B cell (primary cell): ENCODE measurements at places on chromosomes 1 and 21.

DNA sequence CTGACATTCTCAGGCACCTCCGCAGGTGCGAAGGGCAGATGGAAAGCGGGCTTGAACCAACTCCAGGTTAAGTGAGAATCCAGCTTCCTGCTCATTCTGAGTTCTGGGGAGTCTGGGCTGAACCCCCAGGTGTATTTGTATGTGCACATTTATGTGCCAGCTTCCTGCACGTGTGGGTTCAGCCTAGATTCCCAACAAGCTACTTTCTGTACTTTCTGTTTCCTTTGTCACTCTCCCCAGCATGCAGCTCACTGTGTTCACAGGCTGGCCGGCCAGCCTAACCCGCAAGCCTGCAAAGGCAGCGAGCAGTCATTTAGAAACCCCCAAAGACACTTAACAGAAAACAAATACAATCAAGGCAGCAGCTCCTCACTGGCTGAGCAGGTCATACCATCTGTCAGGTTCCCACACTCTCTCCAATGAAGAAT lies 1.3 kb upstream of the IL19 start:
- peak; percentile 42 for DNase-seq

GRCh38 chr1:162310337-162310736 lies 66.3 kb downstream of the SPATA46 start:
- no peak for DNase-seq

GRCh38 chr21:41808094-41808493 lies 41.2 kb upstream of the RIPK4 start:
- DNase-seq = no peak

DNA sequence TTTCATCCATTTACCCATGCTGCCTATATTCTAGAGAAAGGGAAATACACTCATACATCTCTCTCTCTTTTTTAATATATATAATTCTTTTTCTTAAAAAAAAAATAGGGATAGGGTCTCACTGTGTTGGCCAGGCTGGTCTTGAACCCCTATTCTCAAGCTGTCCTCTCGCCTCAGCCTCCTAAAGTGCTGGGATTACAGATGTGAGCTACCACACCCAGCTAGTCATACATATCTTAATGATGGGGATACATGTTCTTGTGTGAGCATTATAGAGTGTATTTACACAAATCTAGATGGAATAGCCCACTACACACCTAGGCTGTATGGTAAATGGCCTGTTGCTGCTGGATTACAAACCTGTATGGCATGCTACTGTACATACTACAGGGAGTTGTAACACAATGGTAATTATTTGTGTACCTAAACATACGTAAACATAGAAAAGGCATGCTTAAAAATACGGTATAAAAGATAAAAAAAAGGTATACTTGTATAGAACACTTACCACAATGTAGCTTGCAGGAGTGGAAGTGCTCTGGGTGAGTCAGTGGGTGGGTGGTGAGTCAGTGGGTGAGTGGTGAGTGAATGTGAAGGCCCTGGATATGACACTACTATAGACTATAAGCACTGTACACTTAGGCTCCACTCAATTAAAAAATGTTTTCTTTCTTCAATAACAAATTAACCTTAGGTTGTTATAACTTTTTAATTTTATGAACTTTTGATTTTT lies 72.9 kb downstream of the IVNS1ABP start:
- DNase-seq = no peak

- no peak for DNase-seq
These were observed 17.6 kb upstream of the RGS1 start for GRCh38 chr1:192557841-192558595.
